ENCODE measurements at places on chromosomes 16 and 17. TPM values are rescaled to one million over a fixed set of nuclear protein-coding genes. Genes with fewer than 3 reads are reported as not detected.

GRCh38 chr17:38557836-38558727 lies 47.7 kb downstream of the SRCIN1 start:
- DNase-seq = peak; percentile 93
- H3K4me3 ChIP-seq = no peak overlapping the region
- H3K27me3 ChIP-seq = peaks cover 39% of the 10 kb centered on the region
- peaks cover 9% of the 10 kb centered on the region for H3K4me1 ChIP-seq
- peak overlapping the region; percentile 65 for H3K27ac ChIP-seq

GRCh38 chr16:81987121-81987520 lies 24.1 kb downstream of the SDR42E1 start:
- no peak overlapping the region for H3K4me3 ChIP-seq
- no peak for DNase-seq
- H3K27ac ChIP-seq = no peak overlapping the region
- H3K36me3 ChIP-seq = no peaks in the 10 kb centered on the region

- no peaks in the 10 kb centered on the region for H3K36me3 ChIP-seq
- H3K4me1 ChIP-seq = peaks cover 7% of the 10 kb centered on the region
- H3K4me3 ChIP-seq = no peak overlapping the region
- H3K27ac ChIP-seq = no peak overlapping the region
- H3K27me3 ChIP-seq = peaks cover 36% of the 10 kb centered on the region
Measured at GRCh38 chr17:3697103-3697476, 1.1 kb upstream of the P2RX5 start.

The C16orf46 gene
- 1.7 TPM for total RNA-seq

The WNT3 gene
- total RNA-seq = 0.74 TPM

- no peaks in the 10 kb centered on the region for H3K4me1 ChIP-seq
- H3K36me3 ChIP-seq = no peaks in the 10 kb centered on the region
- H3K4me3 ChIP-seq = no peak overlapping the region
Measured at GRCh38 chr16:78535098-78535497, 435.6 kb downstream of the WWOX start.

GRCh38 chr17:76599694-76600460 lies 14.2 kb upstream of the ST6GALNAC2 start:
- peak overlapping the region; percentile 56 for H3K27ac ChIP-seq
- no peak overlapping the region for H3K4me3 ChIP-seq
- peak; percentile 22 for DNase-seq

The PABPN1L gene
- total RNA-seq = not detected

DNA sequence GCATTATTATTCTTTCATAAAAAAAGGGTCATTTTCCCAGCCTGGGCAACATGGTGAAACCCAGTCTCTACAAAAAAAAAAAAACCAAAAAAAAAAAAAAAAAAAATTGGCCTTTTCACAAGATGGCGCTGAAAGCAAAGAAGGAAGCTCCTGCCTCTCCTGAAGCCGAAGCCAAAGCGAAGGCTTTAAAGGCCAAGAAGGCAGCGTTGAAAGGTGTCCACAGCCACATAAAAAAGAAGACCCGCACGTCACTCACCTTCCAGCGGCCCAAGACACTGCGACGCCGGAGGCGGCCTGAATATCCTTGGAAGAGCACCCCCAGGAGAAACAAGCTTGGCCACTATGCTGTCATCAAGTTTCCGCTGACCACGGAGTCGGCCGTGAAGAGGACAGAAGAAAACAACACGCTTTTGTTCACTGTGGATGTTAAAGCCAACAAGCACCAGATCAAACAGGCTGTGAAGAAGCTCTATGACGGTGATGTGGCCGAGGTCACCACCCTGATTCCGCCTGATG lies 4.9 kb upstream of the PGAP6 start:
- DNase-seq = no peak
- no peak overlapping the region for H3K4me3 ChIP-seq
- H3K27me3 ChIP-seq = no peaks in the 10 kb centered on the region

DNA sequence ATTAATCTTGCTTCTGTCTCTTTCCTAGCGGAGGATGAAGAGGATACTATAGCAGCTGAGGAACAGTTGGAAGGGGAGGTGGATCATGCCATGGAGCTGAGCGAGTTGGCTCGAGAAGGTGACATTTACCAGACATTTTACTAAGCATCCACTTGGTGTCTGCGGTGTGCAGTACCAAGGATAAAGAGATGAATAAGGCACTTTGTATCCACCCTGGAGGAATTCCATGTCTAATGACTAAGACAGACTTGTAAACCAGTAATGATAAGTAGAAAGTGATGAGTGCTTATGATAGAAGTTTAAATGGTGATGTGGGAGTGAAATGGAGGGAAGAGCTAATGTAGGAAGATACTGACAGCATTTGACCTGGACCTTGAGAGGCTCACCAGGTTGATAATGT lies 12.0 kb downstream of the SRCAP start:
- DNase-seq = no peak
- H3K27ac ChIP-seq = no peak overlapping the region
- peaks cover 49% of the 10 kb centered on the region for H3K36me3 ChIP-seq
- no peaks in the 10 kb centered on the region for H3K4me1 ChIP-seq

GRCh38 chr16:56985962-56986360 lies 3.4 kb upstream of the NLRC5 start:
- peak overlapping the region; percentile 4 for H3K27ac ChIP-seq
- peaks cover 7% of the 10 kb centered on the region for H3K27me3 ChIP-seq

DNA sequence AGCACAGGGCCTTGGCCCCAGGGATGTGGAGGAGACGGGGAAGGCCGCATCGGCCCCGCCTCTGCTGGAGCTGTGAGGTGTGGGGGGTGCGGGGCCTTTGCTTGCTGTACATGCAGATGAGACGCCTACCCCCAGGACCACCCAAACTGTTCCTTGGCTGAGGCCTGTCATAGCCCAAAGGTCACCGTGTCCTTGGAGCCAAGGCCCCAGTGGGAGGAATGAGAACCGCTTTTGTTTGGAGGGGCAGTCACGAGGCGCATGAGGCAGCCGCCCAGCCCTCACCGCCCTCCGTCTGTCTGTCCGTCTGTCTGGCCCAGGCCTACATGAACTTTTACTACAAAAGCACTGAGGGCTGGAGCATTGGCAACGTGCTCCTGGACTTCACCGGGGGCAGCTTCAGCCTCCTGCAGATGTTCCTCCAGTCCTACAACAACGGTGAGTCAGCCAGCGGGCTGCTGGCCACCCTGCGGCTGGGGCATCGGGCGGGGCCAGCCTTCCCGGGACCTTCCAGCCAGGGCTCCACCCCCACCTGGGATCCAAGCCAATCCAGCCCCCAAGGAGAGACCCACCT lies 8.8 kb downstream of the TAX1BP3 start:
- H3K4me1 ChIP-seq = peaks cover 17% of the 10 kb centered on the region
- peak; percentile 61 for DNase-seq
- peaks cover 6% of the 10 kb centered on the region for H3K36me3 ChIP-seq
- H3K4me3 ChIP-seq = no peak overlapping the region
- peak overlapping the region; percentile 65 for H3K27ac ChIP-seq

The MRPL12 gene
- 6.1 TPM for total RNA-seq

DNA sequence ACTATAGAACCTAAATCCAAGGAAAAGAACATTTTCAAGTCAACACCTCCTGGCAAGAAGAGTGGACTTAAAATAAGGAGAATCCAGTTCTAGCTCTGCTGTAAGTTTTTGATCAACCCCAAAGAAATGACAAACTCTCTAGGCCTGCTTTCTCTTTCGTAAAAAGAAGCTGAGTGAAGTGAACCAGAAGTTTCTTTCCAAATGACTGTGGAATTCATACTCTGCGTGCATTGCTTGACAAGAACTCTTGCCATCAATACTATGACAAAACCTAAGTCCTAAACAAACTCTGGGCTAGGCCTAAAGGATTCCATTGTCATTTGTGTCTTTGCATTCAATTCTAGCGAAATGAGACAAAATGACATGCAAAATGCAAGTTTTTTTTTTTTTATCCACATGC lies 187.5 kb upstream of the SOX9 start:
- H3K27ac ChIP-seq = no peak overlapping the region
- H3K4me3 ChIP-seq = no peak overlapping the region
- H3K36me3 ChIP-seq = no peaks in the 10 kb centered on the region
- no peaks in the 10 kb centered on the region for H3K4me1 ChIP-seq
- no peak for DNase-seq

DNA sequence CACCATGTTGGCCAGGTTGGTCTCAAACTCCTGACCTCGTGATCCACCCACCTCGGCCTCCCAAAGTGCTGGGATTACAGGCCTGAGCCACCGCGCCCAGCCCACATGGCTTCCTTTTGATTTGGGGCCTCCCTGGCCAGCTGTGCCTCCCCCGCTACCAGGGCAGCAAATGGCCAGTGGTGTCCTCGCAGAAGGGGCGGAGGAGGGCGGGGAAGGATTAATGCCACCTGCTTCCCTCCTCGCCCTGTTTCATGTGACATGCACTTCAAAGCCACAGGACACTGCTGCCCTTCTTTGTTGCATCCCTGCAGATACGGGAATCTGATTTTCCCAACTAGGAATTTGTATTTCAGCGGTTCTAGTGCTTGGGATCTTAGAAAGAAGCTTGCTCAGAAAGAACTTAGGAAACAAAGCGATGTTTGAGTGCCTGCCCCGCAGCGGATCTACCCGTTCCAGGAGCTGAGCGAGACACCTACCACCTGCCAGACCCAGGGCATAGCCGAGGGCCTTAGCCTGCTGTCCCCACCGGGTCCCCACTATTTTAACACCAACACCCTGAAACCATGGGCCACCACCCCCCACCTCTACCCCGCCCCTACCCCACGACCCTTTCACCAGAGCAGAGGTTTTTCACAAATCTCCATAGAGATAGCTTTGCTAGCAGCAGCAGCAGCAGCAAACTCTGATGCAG lies 37.7 kb upstream of the CCDC182 start:
- H3K4me3 ChIP-seq = no peak overlapping the region
- DNase-seq = peak; percentile 36
- peaks cover 44% of the 10 kb centered on the region for H3K4me1 ChIP-seq
- no peaks in the 10 kb centered on the region for H3K36me3 ChIP-seq
- peaks cover 2% of the 10 kb centered on the region for H3K27me3 ChIP-seq
- H3K27ac ChIP-seq = no peak overlapping the region

GRCh38 chr16:53892155-53892554 lies 188.2 kb downstream of the FTO start:
- no peak overlapping the region for H3K4me3 ChIP-seq
- H3K27me3 ChIP-seq = peaks cover 3% of the 10 kb centered on the region
- peaks cover 2% of the 10 kb centered on the region for H3K36me3 ChIP-seq

The BAHCC1 gene
- total RNA-seq = 24.4 TPM

DNA sequence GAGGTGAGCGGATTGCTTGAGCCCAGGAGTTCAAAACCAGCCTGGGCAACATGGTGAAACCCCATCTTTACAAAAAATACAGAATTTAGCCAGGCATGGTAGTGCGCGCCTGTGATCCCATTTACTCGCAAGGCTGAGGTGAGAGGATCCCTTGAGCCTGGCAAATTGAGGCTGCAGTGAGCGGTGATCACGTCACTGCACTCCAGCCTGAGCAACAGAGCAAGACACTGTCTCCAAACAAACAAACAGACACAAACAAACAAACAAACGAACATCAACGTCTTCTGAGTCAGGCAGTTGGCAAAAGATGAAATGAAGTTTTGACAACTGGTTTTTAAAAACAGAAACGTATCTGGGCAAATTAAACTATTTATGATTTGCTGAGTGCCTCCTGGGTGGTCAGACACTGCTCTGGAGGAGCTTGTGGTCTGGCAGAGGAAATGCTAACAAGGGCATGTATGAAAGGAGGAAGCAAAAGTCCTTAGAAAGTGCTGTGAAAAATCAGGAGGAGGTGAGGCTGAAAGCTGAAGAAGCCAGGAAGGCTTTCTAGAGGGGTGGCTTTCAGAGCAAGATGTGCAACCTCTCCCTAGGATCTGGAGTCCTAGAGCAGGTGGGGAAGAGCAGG lies 10.2 kb upstream of the KRT20 start:
- H3K27ac ChIP-seq = no peak overlapping the region
- no peak overlapping the region for H3K4me3 ChIP-seq
- no peaks in the 10 kb centered on the region for H3K4me1 ChIP-seq
- peaks cover 5% of the 10 kb centered on the region for H3K27me3 ChIP-seq
- no peak for DNase-seq
- H3K36me3 ChIP-seq = no peaks in the 10 kb centered on the region

DNA sequence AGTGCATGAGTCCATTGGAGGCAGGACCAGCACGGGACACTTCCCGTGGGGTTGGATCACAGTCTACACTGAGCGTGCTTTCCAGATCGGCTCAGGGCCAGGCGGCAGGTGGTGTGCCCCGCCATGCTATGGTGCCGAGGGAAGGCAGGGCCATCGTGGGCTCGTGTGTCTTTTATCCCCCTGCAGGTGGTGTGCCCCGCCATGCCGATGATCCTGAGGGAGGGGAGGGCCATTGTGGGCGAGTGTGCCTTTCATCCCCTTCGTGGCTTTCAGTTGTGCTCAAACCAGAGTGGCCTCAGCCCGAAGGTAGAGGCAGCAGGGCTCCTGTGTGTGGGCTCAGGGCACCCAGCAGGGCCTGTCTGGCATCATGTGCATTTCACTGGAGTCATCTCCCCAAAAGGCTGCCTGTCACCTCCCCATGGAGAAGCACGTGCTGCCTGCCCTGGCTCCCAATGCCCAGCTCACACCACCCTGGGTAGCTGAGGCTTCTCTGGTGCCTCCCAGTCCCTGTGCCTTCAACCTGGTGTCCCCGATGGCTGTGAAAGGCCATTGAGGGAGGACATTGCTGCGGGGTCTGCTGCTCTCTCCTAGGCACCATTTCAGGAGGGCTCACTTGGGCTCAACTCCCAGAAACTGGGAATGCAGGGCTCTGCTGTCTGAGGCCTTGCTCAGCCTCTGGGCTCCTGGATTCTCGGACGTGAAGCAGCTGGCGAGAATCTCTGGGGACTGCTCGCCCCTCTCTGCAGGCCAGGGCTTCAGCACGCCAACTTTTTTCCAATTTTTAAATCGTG lies 207.6 kb downstream of the NPIPB11 start:
- H3K4me1 ChIP-seq = peaks cover 7% of the 10 kb centered on the region
- H3K27ac ChIP-seq = peak overlapping the region; percentile 60
- no peaks in the 10 kb centered on the region for H3K27me3 ChIP-seq
- DNase-seq = no peak

GRCh38 chr16:82801361-82801760 lies 174.6 kb downstream of the CDH13 start:
- H3K4me3 ChIP-seq = no peak overlapping the region
- no peak overlapping the region for H3K27ac ChIP-seq
- H3K27me3 ChIP-seq = no peaks in the 10 kb centered on the region

The NRN1L gene
- total RNA-seq = 2.1 TPM

GRCh38 chr16:11007714-11008280 lies 63.4 kb downstream of the CLEC16A start:
- no peaks in the 10 kb centered on the region for H3K4me1 ChIP-seq
- H3K36me3 ChIP-seq = peaks cover 18% of the 10 kb centered on the region
- no peak overlapping the region for H3K4me3 ChIP-seq
- DNase-seq = no peak

DNA sequence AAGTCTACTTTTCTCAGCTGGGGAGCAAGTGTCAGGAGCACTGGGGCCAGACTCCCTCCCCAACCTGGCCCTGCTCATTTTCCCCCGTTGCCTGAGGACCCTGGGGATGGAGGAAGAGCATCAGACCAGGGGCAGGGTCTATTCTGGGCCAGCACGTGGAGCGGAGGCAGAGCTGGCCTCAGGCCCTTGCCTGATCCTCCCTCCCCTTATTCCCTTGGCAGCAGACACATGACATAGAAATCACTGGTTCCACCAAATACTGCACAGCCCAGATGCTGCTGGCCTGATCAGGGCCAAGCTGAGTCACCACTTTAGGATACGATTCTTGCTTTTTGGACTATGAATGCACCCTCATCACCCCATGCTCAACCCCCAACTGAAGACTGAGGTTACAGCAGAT lies 15.8 kb upstream of the AGRP start:
- no peaks in the 10 kb centered on the region for H3K36me3 ChIP-seq
- H3K4me3 ChIP-seq = no peak overlapping the region
- H3K27ac ChIP-seq = no peak overlapping the region
- no peak for DNase-seq
- H3K4me1 ChIP-seq = no peaks in the 10 kb centered on the region
- H3K27me3 ChIP-seq = no peaks in the 10 kb centered on the region

All from lung (tissue), 17 donors.